Naive thymus-derived CD4-positive, alpha-beta T cell (primary cell): ENCODE measurements at places on chromosomes 6 and 20.

- no peak for DNase-seq
These were observed 19.9 kb downstream of the ATXN1 start for GRCh38 chr6:16741112-16742016.

DNA sequence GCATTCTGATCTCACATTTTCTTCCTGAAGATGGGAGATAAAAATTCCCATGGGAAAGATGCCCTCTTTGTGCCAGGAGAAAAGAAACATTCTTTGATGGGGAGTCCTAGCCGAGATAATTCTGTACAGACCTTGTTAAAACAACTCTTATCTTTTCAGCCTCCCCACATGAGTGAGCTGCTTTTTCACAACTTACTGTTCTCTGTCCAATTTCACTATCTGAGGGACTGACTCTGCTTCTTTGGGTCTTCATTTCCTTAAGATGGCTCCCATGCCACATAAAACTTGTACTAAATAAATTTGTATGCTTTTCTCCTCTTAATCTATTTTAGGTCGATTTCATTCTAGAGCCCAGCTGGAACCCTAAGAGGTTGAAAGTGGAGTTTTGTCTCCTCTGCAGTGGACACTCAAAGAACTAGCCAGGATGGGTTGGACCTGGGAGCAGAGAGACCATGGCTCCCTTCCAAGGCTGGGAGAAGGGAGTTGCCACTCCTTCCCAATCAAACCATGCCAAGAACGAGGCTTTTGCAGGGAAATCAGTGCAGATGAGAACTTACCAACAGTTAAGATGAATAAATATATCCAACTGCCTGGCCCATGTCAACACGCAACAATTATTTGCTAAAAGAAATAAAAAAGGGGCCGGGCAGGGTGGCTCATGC is 285.8 kb upstream of the SULF2 start:
- DNase-seq, result no peak

GRCh38 chr20:10553326-10553984 is 118.3 kb downstream of the SLX4IP start:
- DNase-seq, result no peak

- no peak for DNase-seq
These were observed 1075.6 kb upstream of the GJE1 start for GRCh38 chr6:141056945-141057625.

DNA sequence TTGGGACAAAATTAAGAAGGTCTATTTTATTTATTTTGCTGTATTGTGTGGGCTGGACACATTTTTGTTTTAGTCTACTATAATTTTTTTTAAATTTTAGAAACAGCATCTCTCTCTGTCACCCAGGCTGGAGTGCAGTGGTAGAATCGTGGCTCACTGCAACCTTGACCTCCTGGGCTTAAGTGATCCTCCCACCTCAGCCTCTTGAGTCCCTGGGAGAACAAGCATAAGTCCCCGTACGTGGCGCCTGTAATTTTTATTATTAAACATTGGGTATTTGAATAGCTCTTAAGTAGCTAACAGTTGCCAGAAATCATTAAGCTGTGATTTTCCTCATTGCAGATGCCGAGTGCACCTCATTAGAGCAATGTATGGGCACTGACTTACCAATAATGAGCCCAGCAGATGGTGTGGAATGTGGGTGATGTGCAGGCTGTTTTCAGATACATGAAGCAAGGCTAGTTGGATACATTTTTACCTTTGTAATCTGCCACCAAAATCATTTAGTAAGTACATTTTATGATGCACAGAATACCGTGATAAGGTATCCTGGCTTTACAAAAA is 10.3 kb upstream of the MAS1 start:
- no peak for DNase-seq

GRCh38 chr6:13229205-13230085 is 98.9 kb downstream of the TBC1D7 start:
- no peak for DNase-seq

DNA sequence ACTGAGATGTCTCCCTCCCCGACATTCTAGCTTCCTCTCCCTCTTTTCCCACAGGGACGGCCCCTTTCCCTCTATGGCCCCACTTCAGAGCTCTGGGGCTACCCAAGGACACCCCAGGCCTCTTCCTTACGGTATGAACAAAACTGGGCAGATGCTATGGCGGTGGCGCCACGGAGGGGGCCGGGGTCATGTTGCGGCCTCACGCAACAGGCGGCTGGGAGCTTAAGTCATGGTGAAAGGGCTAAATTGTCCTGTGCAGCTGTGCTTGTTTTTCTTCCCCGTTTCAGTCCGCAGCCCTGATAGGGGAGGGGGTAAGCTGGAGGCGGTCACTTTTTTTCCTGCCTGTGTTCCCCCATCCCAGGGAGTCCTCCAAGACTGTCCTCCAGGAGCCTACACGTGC is 17.6 kb upstream of the KIAA1755 start:
- no peak for DNase-seq
